ENCODE measurements at places on chromosomes 1 and 21.

- no peak for DNase-seq
Measured at GRCh38 chr1:117886101-117886795, 43.2 kb downstream of the GDAP2 start.

GRCh38 chr1:226637147-226637935 is 88.8 kb downstream of the STUM start:
- no peak for DNase-seq

DNA sequence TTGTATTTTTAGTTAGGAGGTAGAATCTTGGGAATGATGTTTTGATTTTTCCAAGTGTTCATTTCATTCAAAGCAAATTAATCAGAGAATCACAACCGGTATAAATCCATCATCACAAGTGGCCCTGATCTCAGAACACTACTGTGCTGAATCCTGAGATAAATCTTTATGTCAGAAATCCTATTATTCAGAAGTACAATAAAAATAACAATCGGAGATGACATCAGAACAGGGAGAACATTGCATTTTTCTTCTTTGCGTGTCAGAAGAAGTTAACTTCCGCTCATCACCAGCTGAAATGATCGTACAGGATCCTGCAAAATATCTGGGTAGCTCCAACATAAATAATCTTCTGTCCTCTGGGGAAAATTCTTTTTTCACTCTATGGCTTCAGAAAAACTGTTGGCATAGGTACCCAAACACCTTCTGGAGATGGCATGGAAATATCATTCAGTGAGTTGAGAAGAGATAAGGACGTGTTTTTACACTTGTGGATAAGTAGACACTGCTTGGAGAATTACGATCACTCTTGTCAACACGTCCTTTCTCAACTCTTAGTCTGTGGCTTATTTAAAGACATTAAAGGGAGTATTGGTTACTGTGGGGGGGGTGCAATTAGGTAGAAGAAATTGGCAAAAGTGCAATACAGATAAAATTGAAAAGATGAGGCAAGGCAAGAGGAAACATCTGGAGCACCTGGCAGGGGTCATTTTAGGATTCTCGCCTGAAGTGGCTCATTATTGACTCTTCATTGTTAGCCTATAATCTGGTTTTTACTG is 46.9 kb upstream of the SMYD2 start:
- DNase-seq, result no peak

GRCh38 chr1:107572674-107573211 is 392.2 kb downstream of the VAV3 start:
- DNase-seq, result no peak

GRCh38 chr1:236888126-236888525 is 93.0 kb downstream of the MTR start:
- DNase-seq, result no peak

DNA sequence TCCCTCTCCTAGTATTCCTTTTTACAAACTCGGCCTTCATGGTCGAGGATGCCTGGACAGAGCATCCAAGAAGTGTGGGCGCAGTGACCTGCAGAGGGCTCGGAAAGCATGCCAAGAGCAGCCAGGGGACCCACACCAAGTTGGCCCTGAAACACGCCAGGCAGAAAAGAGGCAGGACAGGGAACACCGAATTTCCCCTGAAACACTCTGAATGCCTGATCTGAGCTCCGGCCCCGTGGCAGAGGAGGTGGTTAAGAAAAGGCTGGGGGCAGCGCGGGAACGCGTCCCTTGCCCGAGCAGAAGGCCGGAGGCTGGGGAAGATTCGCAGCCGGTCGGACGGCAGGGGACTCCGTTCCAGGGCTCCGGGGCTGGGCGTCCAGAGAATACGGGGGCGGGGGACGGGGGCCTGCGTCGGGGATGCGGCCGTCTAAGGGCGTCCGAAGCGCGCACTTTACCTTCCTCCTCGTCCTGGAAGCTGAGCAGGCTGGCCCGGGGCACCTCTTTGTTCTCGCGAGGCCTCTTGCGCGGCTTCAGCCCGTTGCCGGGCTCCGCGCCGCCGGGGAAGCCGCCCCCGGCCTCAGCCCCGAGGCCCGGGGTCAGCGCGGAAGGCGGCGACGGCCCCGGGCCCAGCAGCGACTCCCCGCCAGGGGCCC is 558 bp downstream of the PAXBP1 start:
- peak; percentile 65 for DNase-seq

GRCh38 chr1:234704106-234704887 is 94.3 kb upstream of the IRF2BP2 start:
- no peak for DNase-seq

- DNase-seq, result no peak
Measured at GRCh38 chr21:31945141-31945540, 72.3 kb downstream of the HUNK start.

DNA sequence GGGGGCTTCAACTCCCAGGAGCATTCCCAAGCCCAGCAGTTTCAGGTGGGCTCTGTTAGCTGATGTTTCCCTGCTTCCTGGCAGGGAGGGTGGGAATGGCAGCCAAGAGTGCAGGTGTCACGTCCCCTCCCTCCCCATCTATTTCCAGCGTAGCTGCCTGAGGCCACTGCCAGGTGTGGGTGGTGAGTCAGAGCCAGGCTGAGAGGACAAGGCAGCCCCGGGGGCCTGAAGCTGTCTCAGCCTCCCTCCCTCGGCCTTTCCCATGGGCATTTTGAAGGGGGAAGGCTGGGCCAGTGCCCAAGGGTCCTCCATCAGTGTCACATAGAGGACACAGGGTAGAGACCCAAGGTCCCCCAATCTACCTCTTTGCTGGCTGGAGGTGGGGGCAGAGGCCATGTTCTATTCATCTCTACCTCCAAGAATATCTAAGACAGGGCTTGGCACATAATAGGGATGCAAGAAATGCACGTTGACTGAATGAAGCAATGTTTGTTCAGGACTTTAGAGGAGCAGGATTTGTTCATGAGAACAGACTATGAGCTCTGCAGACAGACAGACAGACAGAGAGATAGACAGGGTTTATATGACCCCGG is 34.4 kb upstream of the ID3 start:
- DNase-seq, result peak; percentile 77

GRCh38 chr1:195946500-195946899 is 661.7 kb downstream of the KCNT2 start:
- no peak for DNase-seq

DNA sequence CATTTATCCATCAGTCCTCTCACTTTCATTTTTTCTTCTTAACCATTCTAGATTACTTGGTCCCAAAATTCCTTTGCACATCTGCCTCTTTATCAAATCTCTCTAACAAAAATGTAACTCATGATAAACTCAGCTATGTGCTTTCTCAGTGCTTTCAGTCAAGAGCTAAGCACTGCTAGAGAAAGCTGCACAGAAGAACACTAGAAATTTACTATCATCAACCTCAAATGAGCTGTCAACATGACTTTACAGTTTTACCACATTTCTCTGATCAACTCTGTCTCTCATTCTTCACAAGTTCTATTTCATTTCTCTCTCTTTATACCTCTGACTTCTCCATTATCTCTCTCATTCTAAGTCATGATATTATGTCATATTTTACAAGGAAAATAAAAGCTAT is 54.2 kb upstream of the PRKACB start:
- DNase-seq, result no peak

DNA sequence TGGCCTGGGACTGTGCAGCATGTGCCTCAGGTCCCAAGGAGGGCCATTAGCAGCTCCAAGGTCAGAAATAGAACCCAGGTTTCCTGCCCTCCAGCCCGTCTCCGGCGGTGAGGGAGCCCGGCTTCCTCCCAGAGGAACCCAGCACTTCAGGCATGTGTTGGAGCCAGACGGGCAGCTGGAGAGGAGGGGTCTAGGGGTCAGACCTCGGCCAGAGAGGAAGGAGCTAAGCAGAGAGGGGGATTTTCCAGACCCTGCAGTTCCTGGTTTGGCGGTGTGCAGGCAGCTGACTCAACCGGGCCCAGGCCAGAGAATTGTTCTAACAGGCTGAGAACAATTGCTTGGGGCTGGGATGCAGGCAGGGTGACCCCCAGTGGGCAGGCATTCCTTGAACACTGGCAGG is 37.1 kb downstream of the HSPG2 start:
- DNase-seq, result no peak

DNA sequence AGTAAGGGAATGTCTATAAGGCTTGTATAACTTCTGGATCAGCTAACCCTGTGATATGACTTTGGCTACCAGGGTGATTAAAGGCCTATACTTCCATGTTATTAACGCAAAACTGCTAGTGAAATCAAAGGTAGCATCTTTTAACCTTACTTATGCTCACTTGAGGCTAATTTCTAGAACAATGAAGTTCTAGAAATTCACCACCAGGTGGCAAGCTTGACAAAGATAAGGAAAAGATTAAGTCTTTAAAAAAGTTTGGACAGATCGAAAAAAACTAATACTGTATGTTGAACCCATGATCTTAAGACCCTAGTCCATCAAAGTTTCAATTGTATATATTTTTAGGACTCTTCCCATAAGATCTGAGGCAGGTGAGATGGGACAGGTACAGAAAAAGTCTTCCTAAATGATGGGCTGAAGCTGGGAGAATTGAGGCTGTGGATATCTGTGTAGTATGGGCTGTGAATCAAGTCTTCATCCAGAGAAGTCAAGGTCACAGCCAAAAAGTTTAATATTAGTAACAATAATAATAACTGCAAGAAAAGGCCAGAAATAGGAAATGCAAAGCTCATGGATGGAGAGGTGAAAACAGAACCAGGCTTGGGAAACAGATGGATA is 18.8 kb downstream of the KYAT3 start:
- DNase-seq, result no peak

GRCh38 chr1:12176298-12177118 is 9.7 kb downstream of the TNFRSF1B start:
- no peak for DNase-seq

DNA sequence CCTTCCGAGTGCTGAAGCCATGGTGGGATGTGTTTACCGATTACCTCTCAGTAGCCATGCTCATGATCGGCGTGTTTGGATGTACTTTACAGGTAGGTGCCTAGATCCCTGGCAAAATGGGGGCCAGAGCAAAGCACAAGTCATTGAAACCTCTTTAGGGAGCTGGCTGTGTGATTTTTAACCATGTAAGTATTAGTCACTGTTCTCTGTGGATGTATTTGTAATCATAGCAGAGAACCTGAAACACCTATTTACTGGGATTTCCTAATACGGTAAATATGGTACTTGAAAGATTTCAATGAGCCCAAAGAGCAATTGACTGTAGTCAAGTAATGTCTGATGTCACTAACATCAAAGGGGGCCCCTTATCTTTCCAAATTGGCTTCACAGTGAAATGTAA is 53.6 kb downstream of the LRRC8C start:
- DNase-seq, result no peak

GRCh38 chr1:113014508-113014907 is 58.5 kb upstream of the LRIG2 start:
- no peak for DNase-seq

DNA sequence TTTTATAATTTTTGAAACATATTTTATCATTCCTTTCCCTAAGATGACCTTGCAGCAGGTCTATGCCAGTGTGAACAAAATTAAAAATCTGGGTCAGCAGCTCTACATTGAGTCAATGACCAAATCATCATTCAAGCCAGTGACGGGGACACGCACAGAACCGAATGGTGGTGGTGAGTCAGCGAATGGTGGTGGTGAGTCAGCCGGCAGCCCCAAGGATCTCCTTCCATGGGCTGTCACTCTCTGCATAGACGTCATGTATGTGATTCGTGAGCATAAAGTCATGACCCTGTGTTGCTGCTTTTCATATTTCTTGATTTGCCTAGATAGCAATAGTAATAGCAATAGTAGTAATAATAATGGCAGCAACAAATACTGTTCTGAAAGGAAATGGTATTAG is 26.3 kb downstream of the PER3 start:
- DNase-seq, result peak; percentile 17

DNA sequence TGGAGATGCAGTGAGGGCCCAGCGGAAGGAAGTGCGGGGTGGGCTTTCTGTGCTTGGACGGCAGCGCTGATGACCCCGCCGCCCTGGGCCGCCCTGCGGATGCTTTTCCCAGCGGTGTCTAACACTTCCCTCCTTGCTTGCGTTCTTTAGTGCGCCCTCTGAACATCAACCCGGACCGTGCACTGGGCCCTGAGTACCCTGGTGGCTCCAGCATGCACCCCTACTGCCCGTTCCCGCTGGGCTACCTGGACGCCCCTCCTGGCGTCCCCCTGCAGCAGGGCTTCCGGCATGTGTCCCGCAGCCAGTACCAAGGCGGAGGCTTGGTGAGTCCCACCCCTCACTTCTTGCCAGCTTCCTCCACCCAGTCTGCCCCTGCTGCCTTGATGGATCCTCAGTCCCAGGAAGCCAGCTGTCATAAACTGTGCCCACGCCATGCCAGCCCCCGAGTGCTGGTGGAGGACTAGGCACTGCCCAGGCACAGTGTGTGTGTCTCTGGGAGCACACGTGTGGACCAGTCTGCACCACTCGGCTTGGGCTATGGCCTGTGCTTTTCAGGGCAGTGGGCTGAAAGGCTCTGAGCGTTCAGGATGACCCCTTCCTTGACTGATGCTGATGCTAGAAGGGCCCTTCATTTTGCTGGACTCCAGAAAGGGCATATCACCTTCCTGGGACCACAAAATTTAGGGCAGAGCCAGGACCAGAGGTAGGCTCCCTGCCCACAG is 2.3 kb downstream of the DMRTB1 start:
- no peak for DNase-seq

DNA sequence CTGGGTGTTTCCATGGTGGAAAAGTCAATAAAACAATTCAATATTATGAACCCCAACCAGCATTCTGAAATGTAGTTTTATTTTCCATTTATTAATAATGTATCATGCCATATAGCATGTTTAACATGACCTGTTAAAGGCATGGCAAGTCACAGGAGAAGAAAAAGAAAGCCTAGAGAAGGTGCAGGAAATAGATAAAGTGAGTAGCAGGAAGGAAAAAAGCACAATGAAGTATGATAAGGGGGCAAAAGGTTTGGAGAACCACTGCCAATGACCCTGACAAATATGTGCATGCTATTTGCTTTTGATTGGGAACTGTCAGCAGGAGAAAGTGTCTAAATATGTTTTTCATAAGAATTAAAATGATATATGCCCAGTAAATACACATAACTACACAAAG is 85.6 kb downstream of the HMCN1 start:
- no peak for DNase-seq

DNA sequence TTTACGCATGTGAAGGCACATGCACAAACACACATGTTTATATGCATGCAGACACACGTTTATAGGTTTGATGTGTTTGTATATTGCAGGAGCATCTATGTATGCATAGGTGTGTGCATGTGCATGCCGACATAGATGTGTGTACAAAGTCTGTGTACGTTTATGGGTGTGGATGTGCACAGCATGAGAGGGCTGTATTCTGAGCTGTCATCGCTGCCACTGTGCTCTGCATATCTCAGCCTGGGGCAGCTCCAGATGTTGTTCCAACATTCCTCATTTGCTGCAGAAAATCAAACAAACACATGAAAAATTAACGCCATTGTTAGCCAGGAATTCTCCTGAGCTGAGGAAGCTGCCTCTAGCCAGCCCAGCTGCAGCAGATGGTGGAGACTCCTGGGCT is 132.3 kb upstream of the CSF3R start:
- no peak for DNase-seq

Data from body of pancreas (tissue), 4 donors.